ENCODE measurements at places on chromosomes 1 and 21.

GRCh38 chr1:156368157-156368658, 803 bp upstream of the RHBG start:
- DNase-seq, result no peak

DNA sequence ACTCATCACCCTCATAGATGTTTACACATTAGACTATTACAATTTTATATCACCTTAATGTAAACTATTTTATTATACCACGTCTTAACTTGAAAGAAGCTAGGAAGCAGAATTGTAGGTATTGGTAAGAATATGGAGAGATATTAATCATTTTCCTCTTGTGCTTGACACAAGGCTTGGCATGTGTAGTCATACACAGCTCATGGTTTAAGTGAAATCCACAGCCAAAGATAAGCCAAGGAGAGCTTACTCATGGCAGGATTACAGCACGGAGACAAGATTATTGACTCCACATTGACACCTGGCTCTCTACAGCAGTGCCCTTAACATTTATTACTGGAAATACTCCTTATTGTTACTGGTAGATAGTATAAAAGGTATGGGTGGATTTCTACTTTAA, 68.4 kb upstream of the ADGRL4 start:
- DNase-seq, result no peak

GRCh38 chr1:51638350-51638749, 21.5 kb downstream of the OSBPL9 start:
- DNase-seq, result no peak

GRCh38 chr1:228006034-228006785, 588 bp upstream of the WNT3A start:
- DNase-seq, result no peak

GRCh38 chr1:112988367-112988766, 32.4 kb upstream of the SLC16A1 start:
- no peak for DNase-seq

All from substantia nigra (tissue), 51 donors.